NCI-H446 (cell line): ENCODE measurements at places on chromosomes 2 and 18.
A peak's percentile ranks its signal among the peaks of the same experiment; 100 is the strongest.

DNA sequence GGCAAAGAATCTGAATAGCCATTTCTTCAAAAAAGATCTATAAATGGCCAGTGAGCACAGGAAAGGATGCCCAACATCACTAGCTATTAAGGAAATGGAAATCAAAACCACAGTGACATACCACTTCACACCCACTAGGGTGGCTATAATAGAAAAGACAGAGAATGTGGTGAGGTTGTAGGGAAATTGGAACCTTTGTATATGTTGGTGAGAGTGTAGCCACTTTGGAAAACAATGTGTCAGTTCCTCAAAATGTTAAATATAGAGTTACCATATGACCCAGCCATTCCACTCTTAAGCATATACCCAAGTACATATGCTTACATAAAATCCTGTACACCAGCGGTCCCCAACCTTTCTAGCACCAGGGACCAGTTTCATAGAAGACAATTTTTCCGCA, 152.8 kb downstream of the SMAD2 start:
- DNase-seq = no peak

- no peak for DNase-seq
Observed at GRCh38 chr2:201358684-201359083, 1.5 kb upstream of the FLACC1 start.

DNA sequence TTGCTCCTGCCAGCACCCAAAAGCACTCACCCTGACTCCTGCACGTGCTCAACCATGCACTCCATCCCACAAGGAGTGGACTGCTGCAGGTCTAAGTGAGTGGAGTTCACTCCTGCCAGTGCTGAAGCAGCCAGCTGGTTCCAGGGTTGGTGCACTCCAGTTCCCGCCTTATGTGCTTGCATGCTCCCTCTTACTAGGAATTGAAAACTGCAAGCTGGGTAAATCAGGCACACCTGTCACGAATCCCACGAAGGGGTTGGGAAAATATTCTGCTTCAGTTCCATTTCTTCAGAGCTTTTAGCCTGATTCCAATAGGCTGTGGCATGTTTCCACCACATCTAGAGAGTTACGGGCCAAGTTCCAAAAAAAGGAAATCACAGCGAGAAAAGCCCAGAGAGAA, 1365.5 kb upstream of the CHAC2 start:
- no peak for DNase-seq

- DNase-seq = peak; percentile 91
Observed at GRCh38 chr2:121075006-121075551, 209.9 kb downstream of the TFCP2L1 start.

DNA sequence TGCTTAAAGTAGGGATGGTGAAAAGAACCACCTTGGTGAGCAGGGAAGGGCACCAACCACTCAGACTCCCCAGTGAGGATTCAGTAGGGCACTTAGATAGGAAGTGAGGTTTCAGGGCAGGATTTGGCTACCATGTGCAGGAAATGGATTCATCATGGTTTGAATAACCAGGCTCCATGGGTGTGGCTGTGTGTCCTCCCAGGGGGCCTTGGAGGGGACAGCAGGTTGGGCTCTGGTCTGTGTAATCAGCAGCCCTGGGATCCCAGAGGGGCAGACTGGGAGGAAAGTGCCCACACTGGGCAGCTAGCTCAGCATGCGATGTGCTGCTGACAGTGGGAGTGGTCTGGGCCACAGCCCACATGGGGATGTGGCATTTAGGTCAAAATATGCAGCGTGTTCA, 224.6 kb downstream of the CELF4 start:
- no peak for DNase-seq

DNA sequence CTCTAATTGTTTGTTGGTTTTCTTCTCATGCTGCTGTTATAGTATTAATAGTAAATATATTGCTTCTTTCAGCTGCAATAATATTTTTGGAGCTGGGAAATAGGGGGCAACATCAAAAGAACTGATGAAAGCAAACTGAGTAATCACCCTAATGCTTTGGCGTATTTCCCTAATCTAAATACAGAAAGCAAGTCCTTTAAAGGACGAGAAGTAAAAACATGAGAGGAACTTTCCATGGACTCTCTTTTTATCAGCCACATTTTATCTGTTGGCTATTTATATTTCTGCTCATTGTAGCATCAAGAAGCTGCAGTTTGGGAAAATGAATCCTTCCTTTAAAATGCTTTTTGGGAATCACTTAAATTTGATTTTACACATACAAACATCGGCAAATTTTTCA, 139.9 kb upstream of the SLC8A1 start:
- DNase-seq = no peak

- peak; percentile 16 for DNase-seq
Observed at GRCh38 chr2:164495491-164496223, 125.6 kb downstream of the GRB14 start.

- no peak for DNase-seq
Observed at GRCh38 chr2:141911485-141912066, 219.2 kb downstream of the LRP1B start.

GRCh38 chr2:152446213-152446612, 111.2 kb downstream of the FMNL2 start:
- DNase-seq = no peak

GRCh38 chr2:60438131-60438530, 115.3 kb downstream of the BCL11A start:
- no peak for DNase-seq

DNA sequence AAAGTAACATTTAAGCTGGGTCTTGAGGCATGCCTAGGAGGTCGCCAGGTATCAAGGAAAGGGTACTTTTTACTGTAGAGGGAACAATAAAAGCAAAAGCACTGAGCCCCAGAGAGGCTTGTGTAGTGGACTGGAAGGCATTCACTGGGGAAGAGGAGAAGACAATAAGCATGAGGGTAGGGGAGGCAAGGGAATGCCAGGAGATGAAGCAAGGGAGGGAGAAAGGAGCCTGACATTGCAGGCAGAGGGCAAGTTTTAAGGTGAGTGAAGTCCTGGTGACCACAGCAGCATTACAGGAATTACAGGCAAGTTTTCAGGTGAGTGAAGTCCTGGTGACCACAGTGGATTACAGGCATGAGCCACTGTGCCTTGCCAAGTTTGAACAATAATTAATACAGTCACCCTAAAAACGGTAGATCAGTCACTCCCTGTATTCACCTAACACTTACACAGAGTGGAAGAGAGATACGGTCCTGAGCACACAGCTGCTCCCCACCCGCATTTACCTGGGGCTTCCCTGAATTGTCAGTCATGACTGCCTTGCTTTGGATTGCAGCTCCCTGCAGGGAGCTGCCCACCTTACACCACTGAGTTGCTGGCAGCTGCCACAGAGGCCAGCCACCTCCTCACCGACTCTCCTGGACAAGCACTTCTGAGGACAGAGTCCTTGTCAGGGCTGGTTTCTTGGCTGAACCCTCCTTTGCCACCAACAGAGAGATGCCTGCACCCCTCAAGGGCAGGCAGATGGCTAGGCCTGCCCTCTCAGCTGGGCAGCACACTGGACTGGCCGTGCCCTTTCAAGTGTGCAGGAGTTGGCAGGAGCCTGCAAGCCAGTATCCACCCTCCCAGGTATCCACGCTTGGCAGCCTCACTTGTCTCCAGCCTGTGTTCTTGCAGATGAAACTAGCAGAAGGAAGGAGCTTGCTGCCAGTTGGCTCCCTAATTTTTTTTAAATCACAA, 153.2 kb upstream of the MSH6 start:
- DNase-seq = no peak

GRCh38 chr18:10726198-10727068, 200.6 kb downstream of the NAPG start:
- DNase-seq = no peak

- no peak for DNase-seq
Observed at GRCh38 chr18:12291161-12291560, 16.9 kb upstream of the TUBB6 start.

- DNase-seq = no peak
Observed at GRCh38 chr2:25528173-25528572, 145.2 kb downstream of the DTNB start.

DNA sequence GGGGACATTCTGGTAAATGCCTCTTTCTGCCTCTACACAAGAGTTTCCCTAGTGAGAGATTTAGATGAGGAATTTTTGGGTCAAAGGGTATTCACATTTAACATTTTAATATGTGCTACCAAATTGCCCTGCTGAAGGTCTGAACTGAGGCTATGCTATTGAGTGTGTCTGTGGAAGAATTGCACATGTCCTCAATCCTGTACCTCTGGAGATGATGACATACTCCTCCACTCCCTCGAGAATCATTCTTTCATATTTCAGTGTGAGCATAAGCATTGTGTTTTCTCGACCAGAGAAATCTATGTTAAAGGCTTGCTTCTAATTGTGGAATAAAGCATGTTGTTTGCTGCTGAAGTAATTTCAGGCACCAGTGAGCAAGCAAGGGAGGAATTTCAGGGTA, 110.5 kb downstream of the TSN start:
- no peak for DNase-seq

DNA sequence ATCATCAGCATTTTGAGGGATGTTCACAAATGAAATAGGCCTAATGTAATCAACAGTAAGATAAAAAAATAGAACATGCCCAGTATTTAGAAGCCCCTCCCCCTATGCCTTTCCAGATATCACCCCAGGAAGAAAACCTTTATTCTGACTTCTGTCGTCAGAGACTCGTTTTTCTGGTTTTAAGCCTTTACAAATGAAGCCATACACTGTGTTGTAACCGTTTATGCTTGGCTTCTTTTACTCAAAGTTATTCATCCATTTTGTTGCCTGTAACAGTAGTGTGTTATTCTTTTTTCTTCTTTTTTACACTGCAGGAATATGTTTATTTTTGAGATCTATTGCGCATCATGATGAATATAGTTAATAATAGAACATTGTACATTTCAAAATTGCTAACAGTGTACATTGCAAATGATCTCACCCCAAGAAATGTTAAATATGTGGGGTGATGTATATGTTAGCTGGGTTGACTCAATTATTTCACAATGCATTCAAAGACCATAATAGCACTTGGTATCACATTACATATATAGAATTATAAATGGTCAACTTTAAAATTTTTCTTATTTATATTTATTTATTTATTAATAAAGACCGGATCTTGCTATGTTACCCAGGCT, 28.1 kb upstream of the PNPT1 start:
- DNase-seq = no peak

- no peak for DNase-seq
Observed at GRCh38 chr2:7329465-7329864, 412.3 kb downstream of the RNF144A start.

GRCh38 chr2:198106621-198107385, 302.4 kb downstream of the PLCL1 start:
- no peak for DNase-seq

- no peak for DNase-seq
Observed at GRCh38 chr2:148531235-148531634, 113.3 kb upstream of the EPC2 start.

- no peak for DNase-seq
Observed at GRCh38 chr2:120704696-120705095, 31.0 kb upstream of the GLI2 start.

GRCh38 chr18:28124131-28125029, 52.5 kb downstream of the CDH2 start:
- no peak for DNase-seq

- DNase-seq = no peak
Observed at GRCh38 chr18:75977081-75977480, 518.0 kb downstream of the ZNF516 start.

- no peak for DNase-seq
Observed at GRCh38 chr2:38605298-38605830, 2.6 kb upstream of the HNRNPLL start.

GRCh38 chr2:69973335-69973735, 11.9 kb upstream of the ASPRV1 start:
- no peak for DNase-seq

DNA sequence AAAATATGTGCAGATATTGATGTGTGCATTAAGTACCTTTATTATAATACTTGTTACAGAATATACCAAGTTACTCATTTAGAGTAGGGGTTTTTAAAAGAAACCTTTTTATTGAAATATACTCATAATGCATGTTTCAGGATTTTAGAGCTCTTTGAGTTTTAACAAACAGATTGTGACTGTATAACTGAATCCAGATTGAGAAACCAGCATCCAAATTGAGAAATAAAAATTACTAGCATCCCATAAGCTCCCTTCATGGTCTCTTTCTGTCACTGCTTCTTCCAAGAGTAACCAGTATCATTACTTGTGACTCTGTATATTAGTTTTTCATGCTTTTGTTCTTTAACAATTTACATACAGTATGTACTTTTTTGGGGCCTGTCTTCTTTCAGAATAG, 156.9 kb downstream of the UBR3 start:
- DNase-seq = no peak

DNA sequence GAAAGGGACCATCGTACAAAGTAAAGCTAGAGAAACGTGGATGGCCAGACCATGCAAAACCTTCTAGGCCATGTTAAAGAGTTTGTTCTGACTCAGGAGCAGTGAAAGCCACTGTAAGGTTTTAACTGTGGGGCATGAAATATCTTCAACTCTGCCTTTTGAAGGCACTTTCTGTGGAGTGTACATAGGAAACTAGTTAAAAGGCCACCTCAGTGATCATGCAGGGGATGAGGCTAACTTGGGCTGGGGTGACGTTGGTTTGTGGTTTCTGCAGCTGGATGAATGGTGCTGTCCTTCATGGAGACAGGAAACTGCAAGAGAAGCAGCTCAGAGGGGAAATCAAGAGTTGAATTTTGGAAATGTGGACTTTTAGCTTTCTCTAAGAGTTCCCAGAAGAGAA, 190.7 kb downstream of the CDCA7 start:
- DNase-seq = no peak

- DNase-seq = peak; percentile 64
Observed at GRCh38 chr2:178796079-178796677, 11.0 kb downstream of the TTN start.

DNA sequence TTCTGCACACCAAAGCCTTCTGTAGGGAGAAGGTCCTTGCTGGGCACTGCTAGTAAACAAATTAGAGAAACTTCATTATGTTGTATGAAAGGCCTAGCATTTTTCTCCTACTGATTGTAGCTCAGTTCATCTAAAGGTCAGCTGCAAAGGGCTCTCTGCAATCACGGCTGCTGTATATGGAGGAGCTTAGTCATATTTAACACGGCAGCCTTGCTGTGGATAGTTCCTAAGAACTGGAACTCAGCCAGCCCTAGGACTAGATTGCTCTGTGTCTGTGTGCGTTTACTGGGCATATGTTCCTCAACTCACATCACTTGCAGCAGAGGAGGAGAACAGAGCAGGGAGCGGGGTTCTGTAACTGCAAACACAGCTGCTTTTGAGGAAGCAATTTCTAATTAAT, 1103.9 kb upstream of the KLHL29 start:
- DNase-seq = peak; percentile 91

DNA sequence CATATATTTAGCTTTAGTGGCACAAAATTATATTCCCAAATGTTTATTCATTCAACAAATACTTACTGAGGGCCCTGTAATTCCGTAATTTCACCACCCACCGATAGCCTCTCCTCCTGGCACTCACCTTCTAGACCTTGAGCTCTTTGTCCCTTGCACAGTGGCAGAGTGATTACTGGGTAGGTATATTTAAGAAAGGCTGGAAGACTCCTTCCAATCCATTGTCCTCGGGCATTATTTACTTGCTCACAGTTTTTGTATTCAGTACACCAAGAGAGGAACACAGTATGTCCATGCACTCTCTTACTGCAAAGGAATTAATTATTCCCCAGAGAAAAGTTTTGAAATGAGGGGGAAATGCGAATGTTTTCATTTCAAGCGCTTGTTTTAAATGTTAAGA, 1.1 kb upstream of the CDCA7 start:
- DNase-seq = no peak
